Left lobe of liver (tissue), 2 donors: ENCODE measurements at places on chromosomes 1 and 21. TPM values are rescaled to one million over a fixed set of nuclear protein-coding genes. Genes with fewer than 3 reads are reported as not detected.

OR2AK2 gene
- not detected for total RNA-seq

GRCh38 chr1:33133478-33134105 is 48.3 kb downstream of the TRIM62 start:
- no peak for DNase-seq

DNA sequence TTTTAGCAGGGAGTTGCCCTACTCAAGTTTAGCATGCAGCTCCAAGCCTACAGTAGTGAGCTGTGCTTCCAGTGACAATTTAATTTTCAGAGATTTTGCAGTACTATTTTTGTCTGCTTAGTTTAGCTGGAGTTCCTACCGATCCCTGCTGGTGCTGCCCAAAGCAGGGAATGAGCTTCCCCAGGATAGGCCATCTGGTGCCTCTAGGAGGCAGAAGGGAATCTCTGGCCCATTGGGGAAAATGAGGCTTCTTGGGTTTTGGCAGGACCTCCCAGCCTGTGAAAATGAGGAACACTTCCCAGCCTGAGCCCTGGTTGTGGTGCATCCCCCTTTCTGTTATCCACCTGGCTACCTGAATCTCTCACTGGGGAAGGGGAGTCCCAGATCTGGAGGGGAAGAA is 149.2 kb downstream of the RASAL2 start:
- no peak for DNase-seq

GRCh38 chr1:95951371-95952102 is 717.5 kb downstream of the RWDD3 start:
- DNase-seq: no peak

DNA sequence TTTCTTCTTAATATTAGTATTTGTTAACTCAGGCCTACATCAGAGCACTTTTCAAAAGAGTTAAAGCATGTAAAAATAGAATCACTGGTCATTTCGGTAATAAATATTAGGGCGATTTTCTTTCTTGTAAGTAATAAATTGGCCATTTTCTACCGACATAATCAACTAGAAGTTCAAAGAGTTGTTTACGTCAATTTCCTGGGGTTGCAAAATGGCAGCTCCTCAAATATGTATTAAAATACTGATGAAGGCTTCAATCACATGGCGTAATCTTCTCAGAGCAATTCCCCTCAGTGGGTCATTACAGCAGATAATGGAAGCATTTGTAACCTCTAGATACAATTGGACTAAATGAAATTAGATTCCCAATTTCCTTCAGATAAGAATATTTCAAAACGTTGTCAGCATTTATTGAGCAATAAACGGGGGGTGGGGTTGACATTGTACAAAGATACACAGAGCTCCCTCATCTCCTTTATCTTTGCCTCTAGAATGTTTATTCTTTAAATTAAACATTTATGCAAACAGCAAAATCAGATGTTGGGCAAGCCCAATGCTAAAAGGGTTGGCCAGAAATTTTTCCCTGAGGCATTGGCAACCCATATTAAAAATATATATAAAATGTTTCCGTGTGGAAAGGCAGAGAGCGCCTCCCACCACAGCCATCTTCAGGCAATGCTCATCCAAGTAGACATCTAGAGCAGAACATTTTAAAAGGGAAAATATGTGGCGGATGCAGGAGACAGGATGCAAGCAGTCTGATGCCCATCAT is 240.6 kb downstream of the NCAM2 start:
- DNase-seq: no peak

DNA sequence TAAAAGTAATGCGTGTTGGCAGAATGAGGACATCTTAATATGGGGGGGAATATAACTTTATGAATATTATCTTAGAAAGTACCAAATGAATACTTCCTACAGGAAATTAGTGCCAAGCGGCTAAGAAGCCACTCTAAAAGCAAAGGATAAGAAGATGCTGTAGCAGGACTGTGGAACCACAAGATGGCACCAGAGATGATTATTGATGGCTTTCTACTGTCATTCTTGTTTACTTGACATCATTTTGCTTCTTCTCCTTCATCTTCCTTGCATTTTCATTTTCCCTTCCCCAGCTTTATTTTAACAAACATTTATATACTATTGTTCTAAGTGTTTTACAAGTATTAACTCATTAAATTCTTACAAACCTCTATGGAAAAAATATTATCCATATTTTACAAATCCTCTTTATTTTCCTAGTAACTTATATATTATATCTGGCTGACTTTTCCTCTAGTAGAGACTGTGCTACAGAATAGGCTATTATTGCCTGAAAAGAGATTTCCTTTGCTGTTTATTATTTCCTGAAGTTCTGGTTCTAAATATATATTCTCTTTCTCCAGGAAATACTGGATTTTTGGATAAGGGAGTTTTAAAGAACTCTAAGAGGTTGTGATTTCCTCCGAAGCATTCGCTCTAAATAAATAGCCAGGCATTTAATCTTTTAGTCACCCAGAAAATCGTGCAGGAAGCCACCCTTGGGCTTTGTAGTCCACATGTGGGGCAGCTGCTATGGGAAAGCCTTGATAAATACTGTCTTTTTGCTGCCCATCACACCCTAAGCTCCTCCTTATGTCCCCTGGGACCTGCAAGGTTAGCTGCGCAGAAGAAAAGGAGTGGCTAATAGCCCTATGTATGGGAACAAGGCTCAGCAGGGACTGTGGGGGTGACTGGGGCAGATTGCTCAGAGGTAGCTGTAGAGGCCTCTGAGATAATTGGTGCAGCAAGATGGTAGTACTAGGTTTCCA is 69.8 kb downstream of the TPR start:
- DNase-seq: no peak

CEP170 gene
- total RNA-seq: 11.3 TPM

GRCh38 chr1:116175611-116176010 is 64.4 kb downstream of the MAB21L3 start:
- DNase-seq: no peak

GRCh38 chr1:171902527-171902926 is 61.2 kb downstream of the DNM3 start:
- no peak for DNase-seq

DNA sequence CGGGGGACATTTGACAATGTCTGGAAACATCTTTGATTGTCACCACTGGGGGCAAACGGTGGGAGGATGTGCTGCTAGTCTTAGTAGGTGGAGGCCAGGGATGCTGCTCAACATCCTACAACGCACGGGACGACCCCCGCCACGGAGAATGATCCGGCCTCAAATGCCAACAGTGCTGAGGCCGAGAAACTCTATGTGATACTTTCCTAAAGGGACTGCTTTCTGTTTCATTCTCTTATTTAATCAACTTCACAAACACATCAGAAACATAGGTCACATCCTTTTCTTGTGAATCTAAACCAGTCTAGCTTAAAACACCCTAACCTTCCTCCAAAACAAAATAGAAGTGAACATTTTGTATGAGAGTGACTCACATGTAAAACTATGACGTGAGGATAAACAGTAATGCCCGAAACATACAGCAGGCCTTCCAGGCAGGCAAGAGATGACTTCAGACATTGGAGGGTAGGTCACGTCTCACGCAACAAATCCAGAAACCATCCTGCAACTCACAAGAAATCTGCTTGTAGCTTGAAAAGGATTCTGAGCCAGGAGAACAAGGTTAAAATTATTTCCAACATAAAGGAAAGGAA is 37.2 kb upstream of the ETS2 start:
- no peak for DNase-seq

DNA sequence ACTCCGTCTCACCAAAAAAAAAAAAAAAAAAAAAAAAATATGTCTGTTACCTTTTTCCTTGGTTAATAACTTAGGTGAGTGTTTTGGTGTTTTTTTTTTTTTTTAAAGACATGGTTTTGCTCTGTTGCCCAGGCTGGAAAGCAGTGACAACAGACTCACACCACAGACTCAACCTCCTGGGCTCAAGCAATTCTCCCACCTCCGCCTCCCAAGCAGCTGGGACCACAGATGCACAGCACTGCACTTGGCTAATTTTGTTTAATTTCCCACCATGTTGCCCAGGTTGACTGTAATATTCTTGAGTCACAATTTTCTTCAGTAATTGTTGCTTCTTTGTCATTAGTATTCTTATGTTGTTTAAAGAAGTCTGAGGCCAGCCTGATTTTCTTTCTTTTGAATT is 149.2 kb upstream of the SYT6 start:
- no peak for DNase-seq

DNA sequence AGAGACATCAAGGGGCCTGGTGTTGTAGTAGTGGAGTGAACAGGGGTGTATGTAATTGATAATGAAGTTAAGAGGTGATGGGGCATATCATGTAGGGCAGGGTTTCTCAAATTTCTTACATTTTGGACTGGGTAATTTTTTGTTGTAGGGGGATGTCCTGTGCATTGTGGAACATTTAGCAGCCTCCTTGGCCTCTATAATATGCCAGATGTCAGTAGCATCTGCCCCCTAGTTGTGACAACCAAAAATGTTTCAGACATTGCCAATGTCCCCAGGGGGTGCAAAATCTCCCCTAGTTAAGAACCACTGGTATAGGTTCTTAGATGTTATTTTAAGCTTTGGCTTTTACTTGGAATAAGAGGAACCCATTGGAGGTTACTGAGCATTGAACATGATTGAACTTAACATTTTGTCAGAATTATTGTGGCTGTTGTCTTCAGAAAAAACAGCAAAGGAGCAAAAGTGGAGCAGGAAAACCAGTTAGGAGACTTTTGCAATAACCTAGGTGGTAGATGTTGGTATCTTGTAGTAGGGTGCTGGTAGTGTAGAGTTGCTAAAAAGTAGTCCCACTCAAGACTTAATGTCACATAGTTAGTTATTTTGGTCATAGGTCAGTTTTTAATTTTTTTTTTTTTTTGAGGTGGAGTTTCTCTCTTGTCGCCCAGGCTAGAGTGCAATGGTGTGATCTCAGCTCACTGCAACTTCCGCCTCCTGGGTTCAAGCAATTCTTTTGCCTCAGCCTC is 6.2 kb downstream of the ZNF326 start:
- DNase-seq: no peak

DNA sequence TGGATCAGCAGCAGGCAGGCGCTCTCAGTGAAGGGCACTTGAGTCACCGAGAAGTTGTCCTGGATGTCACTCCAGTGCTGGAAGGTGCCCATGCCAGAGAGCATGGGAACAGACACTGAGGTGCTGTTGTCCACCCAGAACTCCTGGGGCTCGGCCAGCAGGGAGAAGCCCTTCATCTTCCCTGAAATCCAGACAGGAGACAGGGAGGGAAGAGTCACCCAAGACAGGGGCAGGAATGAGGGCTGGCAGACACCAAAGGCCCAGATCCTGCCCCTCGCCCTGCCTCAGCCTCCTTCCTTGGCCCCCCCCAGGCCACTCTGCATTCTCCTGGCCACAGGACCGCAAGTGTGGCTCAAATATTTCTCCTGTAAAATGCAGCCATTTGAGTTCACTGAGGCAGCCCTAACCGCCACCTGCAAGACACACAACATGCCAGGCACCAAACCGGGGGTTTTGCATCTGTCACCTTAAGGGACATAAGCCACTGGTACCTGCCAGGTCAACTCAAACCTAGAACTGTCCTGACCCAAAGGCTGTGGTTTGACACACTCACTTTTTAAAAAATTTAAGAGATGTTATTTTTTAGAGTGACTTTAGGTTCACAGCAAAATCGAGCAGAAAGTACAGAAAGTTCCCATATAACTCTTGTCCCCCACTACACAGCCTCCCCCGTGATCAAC is 7.8 kb downstream of the AGT start:
- DNase-seq: no peak

- DNase-seq: no peak
Measured at GRCh38 chr1:54309631-54310366, 96.4 kb downstream of the SSBP3 start.

GRCh38 chr1:109652402-109652801 is 3.5 kb upstream of the GSTM4 start:
- DNase-seq: no peak

LCK gene
- total RNA-seq: 1.2 TPM

GRCh38 chr1:22053861-22054770 is 1.6 kb downstream of the CDC42 start:
- peak; percentile 39 for DNase-seq

DNA sequence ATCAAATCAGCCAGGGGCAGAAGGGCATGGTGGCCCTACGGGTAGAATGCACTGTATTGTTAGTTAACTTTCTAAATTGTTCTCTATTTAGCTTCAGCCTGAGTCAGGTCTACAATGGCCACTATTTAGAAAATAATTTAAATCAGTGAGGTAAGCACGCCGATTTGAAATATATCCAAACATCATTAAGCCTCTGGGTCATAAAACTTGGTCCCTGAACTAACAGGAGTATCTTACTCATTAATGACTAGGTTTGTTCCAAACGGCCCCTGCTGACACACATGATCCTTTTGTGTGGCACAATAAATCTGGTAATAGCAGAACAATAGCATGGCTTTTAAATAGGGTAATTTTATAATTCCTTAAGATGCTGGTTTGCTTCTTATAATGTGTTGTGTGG is 48.4 kb downstream of the STX6 start:
- no peak for DNase-seq

KLHDC9 gene
- 6.2 TPM for total RNA-seq

GRCh38 chr1:205091043-205091740 is 6.9 kb upstream of the TMEM81 start:
- DNase-seq: no peak

GRCh38 chr1:172668097-172668496 is 9.2 kb downstream of the FASLG start:
- no peak for DNase-seq

ACTL8 gene
- total RNA-seq: not detected

AQP10 gene
- not detected for total RNA-seq
